NCI-H1105 treated with DMSO at 0.1 percent for 48 hours (cell line): ENCODE measurements at places on chromosomes 1 and 21.
A peak's percentile ranks its signal among the peaks of the same experiment; 100 is the strongest.

- DNase-seq, result no peak
Measured at GRCh38 chr1:241086686-241087085, 270.3 kb downstream of the RGS7 start.

DNA sequence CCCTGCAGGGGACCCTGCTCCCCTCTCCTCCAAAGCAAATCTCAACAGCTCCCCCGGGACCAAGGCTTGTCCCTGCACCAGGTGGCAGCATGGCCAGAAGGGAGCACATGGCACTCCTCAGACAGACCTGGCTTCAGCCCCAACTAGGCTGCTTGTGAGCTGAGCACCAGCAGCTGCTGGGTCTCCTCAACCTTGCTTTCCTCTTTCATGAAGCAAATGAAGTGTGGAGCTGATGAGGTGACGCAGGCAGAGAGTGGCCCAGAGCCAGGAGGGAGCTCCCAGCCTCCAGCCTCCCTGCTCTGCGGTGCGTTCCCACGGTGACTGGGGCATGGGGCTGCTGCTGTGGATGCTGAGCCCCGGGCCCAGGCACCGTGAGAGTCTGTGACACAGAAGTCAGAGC is 34.0 kb downstream of the MEGF6 start:
- peak; percentile 6 for DNase-seq

DNA sequence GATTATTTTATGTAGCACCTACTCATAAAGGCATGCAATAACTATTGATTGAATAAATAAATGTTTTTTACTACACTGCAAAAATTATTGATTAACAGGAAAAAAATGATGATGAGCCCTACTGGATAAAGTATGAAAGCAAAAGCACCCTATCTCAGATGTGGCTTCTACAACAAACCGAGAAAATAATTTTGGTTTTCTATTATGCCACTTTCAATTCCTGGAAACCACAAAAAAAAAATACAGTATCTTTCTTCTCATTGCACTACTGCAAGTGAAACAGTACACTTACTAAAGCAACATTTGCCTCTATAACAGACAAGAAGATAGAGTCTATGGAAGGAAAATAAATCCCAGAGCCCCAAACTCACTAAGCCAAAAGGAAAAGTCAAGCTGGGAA is 1882.4 kb downstream of the NCAM2 start:
- DNase-seq, result no peak

DNA sequence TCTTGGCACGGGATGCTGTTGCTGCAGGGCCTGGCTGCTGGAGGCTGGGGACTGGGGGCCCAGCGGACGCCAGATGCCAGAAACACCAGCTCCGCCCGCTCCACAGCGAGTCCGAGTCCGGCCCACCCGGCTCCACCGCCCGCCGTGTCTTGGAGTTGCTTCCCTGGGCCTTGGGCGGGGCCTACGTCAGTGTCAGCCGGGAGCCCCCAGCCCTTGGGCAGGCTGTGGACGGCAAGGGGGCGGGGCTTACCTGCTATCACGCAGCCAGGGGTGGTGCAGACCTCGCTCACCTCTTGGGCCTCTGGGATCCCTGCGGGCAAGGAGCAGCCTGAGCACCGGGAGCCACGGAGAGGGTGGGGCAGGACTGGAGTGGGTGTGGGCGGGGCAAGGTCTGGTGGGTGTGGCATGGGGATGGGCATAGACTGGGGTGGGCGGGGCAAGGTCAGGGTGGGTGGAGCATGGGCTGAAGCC is 21.8 kb downstream of the MMEL1 start:
- no peak for DNase-seq

DNA sequence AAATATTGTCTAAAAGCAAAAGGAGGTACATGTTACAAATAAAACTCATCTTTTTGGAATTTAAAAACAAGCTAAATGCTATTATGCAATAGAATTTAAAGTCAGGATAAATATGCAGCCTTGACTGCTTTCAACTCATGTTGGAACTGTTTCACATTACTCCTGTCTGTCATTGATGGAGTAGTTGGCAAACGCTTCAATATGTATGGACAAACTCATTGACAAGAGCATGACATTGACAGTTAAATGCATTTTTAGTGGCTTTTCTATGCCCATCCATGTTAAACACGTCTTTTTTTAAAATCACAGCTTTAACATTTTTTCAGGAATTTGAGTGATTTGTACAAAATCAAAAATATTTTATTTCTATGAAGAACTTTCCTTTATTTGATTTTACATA is 1560.5 kb downstream of the KCNT2 start:
- no peak for DNase-seq

DNA sequence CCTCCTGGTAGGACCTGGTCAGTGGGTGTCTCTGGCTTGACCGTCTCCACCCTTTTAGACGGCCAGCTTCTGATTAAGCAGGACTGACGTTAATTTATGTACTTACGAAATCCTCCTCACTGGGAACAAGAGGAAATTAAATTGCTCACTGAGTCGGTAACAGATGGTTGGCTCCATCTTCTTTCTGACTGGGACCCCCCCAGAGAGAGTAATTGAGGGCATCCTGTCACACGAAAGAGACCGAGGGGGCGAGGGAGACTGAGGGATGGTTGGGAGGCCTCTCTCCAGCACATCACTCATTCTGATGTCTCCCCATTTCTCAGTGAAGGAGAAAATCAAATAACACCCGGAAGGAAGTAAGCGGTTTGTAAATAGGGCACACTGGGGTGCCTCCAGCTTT is 104.8 kb downstream of the OMA1 start:
- DNase-seq, result no peak

DNA sequence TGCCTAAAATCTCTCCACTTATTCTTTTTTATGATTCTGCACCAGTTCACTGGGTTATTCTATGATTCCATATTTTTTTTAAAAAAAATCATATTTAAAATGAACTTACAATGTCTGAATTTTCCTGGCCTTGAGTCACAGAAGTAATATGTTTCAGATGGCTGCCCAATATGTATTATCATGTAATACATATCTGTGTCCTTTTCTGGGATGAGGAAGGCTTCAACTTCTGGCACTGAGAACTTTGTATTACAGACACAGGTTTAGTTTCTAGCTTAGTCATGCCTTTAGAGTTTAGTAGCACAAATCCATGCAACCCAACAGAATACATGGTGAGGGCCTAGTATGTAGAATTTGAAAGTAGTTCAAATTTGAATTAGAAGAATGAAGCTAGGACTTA is 7.8 kb upstream of the HSD17B7 start:
- no peak for DNase-seq

DNA sequence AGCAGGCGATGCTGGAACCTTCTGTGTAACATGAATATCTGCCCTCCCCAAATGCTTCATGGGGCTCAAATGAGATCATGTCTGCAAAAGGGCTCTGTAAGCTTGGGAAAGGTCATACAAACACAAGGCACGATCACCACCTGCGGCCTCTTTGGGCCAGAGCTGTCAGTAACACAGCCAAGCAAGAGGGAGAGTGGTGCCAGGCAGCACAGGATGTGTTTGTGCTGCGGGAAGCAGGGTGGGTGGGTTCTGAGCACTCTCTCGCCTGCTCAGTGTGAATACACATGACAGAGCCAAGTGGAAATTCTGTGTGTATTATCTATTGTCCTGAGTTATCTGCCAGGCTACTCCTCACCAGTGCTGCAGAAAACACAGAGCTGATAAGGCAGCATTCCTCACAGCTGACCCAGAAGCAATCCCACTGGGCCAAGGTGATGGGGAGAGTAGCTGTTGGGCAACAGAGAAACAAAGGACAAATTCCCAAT is 101.2 kb downstream of the LAMC2 start:
- no peak for DNase-seq

DNA sequence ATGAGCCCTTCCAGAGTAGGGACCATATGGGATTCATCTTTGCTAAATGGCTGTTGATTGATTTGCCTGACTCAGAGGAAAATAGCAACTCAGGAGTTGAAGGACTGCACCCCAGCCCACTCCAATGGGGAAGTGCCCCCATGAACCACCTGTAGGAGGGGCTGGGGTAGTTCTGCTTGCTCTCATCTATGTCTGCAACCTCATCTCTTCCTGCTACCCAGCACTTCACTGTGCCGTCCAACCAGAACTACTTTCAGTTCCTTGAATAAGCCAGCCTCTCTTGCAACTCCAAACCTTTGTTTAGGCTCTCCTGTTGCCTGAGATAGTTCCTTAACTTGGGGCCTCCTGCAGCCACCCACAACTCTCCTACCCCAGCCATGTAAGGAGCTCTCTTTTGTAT is 26.6 kb downstream of the BEND5 start:
- no peak for DNase-seq

DNA sequence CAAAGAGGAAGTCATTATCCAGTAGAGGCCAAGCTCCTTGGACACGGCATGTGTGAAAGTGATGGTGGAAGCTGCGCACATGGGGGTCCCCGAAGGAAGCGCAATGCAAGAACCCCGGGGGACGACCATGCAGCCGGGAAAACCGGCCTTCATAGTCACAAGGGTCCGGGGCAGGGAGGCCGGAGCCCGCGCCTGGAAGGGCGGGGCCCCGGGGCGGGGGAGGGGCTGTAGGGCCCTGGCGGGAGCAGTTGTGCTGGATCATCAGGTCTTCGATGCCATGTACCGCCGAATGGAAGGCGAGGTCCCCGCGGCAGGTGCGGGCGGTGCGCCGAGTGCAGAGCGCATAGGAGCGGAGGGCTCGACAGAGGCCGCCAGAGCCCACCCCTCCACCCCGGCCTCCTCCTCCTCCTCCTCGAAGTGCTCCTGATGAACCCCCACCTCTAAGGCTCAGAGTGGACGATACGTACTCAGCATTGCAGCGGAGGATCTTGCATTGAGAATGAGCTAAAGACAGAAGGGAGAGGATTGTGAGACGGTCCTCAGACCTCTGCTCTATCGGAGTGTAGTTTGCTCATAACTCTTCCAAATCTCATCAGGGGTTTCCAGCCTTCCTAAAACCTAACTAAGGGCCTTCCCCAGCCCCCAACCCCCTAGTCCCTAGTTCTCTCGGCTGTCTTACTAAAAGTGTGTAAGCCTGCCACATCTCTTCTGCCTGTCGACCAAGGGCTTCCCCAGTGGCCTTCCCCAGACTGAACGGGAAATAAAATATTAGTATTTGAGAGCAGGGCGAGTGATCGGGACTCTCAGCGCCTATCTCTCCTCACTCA is 2.1 kb downstream of the HJV start:
- DNase-seq, result no peak

GRCh38 chr1:107590087-107590486 is 374.9 kb downstream of the VAV3 start:
- no peak for DNase-seq

GRCh38 chr21:19603011-19603593 is 1199.5 kb upstream of the TMPRSS15 start:
- DNase-seq, result peak; percentile 23

- DNase-seq, result no peak
Measured at GRCh38 chr1:87250336-87250735, 78.3 kb upstream of the LMO4 start.

DNA sequence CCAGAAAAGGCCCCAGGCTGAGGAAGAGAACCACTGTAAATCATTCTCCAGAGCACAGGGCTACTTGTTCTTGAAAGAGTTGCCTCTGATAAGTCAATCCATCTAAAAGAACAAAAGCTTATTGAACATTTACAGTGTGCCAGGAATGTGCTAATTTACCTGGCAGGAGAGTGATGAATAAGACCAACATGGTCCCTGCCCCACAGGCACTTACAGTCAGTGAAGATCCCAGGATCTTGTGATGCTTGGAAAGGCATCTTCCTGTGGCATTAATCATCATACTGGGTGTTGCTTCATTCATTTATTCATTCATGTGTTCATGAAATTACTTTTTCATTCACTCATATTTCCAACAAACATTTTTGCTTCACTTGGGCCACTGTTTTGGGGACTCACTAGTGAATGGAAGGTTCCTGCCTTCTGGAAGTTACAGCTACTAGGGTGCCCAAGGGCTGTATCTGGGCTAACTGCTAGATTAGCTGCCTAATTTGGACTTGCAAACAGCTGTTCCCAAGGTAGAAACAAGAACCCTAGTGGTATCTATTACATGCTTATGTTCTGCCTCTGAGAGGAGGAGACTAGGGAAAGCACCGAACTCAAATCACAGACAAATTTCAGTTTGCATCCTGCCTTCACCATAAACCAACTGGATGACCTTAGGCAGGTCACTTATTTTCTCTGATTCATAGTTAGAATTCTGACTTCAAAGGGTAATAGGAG is 133.5 kb downstream of the CLIC6 start:
- DNase-seq, result no peak

DNA sequence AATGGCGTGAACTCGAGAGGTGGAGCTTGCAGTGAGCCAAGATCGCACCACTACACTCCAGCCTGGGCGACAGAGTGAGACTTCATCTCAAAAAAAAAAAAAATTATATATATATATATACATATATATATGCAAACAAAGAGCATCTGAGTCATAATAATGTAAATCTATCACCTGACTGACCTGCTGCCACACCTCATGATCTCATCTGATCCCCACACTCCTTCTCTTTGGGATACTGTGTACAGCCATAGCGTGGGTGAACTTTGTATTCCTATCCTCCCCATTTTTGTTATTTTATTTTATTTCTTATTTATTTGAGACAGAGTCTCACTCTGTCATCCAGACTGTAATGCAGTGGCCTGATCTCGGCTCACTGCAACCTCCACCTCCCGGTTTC is 2.6 kb upstream of the HDAC1 start:
- no peak for DNase-seq

- no peak for DNase-seq
Measured at GRCh38 chr1:154726896-154727753, 119.1 kb upstream of the ADAR start.

GRCh38 chr1:8651236-8651890 is 166.1 kb downstream of the RERE start:
- DNase-seq, result no peak

DNA sequence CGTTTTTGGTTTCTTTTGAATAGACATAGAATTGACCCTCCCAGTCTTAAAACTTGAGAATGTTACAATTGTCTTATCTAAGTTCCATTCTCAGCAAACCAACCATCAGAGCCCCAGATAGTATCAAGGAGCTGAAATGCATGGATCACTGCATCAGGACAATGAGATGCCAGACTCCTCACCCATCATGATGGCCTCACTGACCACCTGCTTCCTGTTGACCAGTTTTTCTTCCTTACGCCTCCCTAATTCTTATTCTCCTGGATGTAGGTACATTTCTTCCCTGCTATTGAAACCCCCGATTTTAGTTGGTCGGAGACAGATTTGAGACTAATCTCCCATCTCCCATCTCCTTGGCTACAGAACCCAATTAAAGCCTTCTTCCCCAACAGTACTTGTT is 17.7 kb downstream of the MATN1 start:
- DNase-seq, result no peak

GRCh38 chr1:21756393-21757089 is 26.4 kb downstream of the USP48 start:
- DNase-seq, result no peak

GRCh38 chr1:2136386-2137235 is 58.0 kb downstream of the FAAP20 start:
- no peak for DNase-seq
